HS-5 (cell line): ENCODE measurements at places on chromosomes 1 and 21.

- no peak for DNase-seq
These were observed 25.4 kb upstream of the FMO1 start for GRCh38 chr1:171222936-171223335.

GRCh38 chr1:174274452-174274851, 115.1 kb downstream of the RABGAP1L start:
- DNase-seq, result no peak

- no peak for DNase-seq
These were observed 160.3 kb downstream of the TGFBR3 start for GRCh38 chr1:91725618-91725988.

DNA sequence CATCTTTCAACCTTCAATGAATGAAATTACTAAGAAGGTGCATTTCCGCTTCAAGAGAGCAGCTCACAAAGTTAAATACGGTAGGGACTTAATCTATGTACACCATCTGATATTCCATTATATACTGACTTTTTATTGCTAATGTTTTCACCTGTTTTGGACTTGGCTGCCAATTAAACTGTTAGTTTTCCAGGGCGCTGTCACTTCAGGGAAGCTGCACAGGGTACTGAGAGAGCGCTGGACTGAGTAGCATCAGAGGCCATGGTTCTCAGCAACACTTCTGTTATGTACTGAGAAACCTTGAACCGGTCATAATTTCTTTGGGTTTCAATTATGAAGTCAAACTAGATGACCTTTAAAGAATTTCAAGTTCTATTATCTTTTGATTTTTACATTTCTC, 8.2 kb downstream of the SSX2IP start:
- DNase-seq, result no peak

- no peak for DNase-seq
These were observed 27.5 kb downstream of the ZP4 start for GRCh38 chr1:237863234-237863633.

DNA sequence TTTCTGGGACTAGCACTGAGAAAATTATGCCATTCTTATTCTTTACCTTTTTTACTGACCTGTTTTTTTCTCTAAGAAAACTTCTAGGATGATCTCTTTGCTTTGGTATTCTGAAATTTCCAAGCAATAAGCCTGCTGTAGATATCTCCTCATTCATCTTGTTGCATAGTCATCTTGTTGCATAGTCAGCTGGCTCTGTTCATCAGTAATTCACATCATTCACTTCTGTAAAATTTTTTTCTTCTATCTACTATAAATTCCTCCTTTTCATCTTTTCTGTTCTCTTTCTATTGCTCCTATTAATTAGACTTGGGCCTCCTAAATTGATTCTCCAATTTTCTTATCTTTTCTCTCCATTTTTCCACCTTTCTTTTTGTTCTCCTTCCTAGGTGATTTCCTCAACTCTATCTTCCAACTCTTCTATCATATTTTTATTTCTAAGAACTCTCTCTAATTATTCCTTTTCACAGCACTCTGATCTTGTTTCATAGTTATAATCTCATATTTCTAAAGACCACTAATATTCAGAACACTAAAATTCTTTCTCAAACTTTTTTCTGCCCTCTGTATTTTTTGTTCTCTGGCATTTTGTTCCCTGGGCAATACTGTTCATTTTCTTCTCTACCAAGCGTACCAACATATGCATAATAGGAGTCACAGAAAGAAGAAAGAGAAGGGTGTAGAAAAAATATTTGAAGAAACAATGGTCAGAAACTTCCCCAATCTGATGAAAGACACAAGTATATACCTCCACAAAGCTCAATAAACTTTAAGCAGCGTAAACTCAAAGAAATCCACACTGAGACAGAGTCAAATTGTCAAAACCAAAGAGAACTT, 17.7 kb downstream of the TUT4 start:
- no peak for DNase-seq

DNA sequence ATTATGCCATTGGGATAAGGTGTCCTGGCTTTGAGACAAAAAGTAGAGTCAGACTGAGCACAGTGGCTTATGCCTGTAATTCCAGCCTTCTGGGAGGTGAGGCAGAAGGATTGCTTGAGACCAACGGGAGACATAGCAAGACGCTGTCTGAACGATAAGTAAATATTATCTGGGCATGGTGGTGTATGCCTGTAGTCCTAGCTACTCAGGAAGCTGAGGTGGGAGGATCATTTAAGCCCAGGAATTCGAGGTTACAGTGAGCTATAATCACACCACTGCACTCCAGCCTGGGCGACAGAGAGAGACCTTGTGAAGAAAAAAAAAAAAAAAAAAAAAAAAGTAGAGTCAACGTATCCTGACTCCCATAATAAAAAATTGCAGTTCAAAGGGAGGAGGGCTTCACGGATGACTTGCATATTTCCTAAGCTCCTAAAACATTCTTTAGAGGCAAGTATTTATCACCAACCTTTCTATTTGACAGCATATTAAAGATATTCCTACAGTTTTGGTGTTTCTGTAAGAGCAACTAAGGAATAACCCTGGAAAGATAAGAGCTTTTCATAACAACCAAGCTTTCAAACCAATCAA, 141.2 kb downstream of the SLC44A5 start:
- no peak for DNase-seq

DNA sequence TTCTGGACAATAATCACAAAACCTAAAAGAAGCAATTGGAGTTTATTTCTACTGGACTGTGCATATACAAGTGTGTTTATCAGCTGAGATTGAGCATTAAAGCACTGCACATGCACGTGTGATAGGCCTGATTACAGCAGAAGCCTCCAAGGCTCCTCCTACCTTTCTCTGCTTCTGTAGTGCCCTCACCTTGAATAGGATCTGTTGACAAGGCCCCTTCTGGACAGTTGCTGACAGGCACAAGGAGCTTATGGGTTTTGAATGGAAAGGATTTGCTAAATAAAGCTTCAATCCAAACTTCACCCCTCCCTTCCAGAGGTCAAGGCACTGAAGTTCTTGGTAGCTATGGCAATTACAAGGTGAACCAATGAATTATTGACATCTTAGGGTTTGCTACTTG, 7.9 kb upstream of the SGIP1 start:
- no peak for DNase-seq
